Stimulated activated effector memory CD8-positive, alpha-beta T cell treated with anti-CD3 and anti-CD28 coated beads, Interleukin-12 subunit alpha, Interleukin-12 subunit beta, amount 100 ng/mL, for 72 hours (primary cell): ENCODE measurements at places on chromosomes 4 and X.

DNA sequence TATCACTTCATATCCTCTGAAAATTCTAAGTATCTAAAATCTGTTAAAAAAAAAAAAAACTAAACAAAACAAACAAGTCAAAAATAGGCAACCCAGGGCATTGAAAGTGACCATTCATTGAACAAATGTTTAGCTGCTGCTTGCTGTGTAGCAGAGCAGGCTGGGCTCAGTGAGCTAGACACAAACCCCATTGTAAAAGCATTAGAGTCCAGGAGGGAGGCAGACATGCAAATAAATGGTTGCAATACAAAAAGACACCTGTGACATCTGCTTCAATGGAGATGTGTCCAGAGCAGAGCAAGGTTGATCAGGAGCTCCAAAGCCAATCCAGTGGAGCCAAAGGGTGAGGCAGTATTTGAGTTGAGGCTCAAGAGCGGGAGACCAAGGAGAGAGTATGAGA lies 267.3 kb upstream of the GATB start:
- DNase-seq = no peak

- DNase-seq = no peak
Observed at GRCh38 chrX:34653811-34654210, 3.3 kb downstream of the TMEM47 start.

GRCh38 chr4:46124773-46125413 lies 1.0 kb upstream of the GABRG1 start:
- no peak for DNase-seq

DNA sequence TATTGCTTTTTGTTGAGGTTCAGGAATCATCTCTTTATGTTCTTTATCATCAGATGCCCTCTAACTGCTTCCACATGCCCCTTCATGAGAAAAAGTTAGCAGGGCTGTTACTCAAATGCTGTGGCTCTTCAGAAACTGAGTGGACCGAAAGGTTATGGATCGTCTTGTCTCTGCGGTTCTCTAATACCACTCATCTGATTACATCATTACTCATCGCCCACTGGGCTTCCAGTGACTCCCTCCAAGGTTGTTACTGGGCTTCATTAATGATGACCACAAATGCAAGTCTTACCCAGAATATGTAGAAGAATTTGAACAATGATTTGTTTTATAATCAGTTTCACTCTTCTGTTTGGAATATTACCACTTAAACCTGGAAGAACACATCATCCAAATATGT lies 67.7 kb downstream of the RWDD4 start:
- no peak for DNase-seq

- DNase-seq = no peak
Observed at GRCh38 chrX:47243351-47243750, 10.5 kb downstream of the USP11 start.

GRCh38 chr4:6776920-6777635 lies 5.4 kb upstream of the KIAA0232 start:
- no peak for DNase-seq

DNA sequence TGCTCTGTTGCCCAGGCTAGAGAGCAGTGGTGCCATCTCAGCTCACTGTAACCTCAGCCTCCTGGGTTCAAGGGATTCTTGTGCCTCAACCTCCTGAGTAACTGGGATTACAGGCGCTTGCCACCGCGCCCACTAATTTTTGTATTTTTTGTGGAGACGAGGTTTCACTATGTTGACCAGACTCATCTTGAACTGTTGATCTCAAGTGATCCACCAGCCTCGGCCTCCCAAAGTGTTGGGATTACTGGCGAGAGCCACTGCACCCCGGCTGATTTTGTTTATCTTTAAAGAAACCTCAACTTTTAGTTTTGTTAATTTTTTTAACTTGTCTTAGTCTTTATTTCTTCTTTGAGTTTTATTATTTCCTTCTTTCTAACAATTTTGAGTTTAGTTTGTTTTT lies 163.2 kb downstream of the SLC4A4 start:
- no peak for DNase-seq

DNA sequence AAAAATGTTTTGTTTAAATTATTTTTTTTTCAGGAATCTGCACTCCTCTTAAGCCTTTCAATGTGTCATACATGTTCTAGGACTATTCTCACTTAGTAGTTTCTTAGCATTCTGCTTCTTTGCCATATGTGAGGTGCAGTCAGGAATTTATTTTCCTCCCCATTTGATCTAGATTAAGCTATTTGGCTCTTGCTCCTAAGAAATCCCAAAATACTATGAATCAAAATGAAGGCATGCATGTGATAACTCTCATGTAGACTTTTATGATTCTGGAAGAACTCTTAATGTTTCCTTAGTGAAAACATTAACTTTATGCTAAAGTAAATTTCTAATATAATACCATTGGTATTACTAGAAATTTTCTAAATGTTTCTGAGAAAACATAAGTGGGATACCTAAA lies 664.5 kb downstream of the RAPGEF2 start:
- no peak for DNase-seq

GRCh38 chr4:173334891-173335752 lies 964 bp upstream of the HMGB2 start:
- no peak for DNase-seq
